Foreskin keratinocyte (primary cell): ENCODE measurements at places on chromosomes 1 and 21. TPM values are rescaled to one million over a fixed set of nuclear protein-coding genes. Genes with fewer than 3 reads are reported as not detected.

Gene MRTO4
- 78.4 and 89.5 TPM in 2 replicates for polyA plus RNA-seq

Gene AIM2
- not detected in 2 replicates for polyA plus RNA-seq

Gene RHBDL2
- 7.2 and 8.6 TPM in 2 replicates for polyA plus RNA-seq

Gene SMCP
- polyA plus RNA-seq: not detected in 2 replicates
